ENCODE measurements at places on chromosomes 12 and 14.

DNA sequence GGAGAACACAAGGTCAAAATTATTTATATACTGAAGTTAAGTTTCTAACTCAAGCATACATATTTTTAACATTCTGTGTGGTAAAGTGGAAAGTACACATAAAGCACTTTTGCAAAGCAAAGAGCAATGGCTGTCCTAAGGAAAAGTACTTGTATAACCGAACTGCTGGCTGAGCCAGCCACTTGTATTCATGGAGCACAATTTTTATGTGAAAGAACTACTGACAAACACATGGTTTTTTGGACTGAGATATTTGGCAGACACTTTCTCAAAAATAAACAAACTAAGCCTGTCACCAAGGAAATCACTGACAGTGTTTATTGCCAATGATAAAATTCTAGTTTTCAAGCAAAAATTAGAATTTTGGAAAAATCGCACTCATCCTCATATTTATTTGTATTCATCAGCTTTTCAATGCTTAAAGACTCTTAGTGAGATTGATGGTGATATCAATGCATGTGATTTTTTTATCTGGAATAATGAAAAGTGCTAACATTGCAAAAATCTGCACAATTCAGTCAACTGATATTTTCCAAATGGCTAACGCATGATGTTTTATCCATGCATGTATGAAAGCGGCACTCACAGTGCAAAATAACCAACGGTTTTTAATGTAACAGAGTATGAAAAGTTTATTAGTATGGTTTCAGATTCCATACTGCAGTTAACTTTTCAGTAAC, 125.3 kb downstream of the IPO8 start:
- DNase-seq: no peak

DNA sequence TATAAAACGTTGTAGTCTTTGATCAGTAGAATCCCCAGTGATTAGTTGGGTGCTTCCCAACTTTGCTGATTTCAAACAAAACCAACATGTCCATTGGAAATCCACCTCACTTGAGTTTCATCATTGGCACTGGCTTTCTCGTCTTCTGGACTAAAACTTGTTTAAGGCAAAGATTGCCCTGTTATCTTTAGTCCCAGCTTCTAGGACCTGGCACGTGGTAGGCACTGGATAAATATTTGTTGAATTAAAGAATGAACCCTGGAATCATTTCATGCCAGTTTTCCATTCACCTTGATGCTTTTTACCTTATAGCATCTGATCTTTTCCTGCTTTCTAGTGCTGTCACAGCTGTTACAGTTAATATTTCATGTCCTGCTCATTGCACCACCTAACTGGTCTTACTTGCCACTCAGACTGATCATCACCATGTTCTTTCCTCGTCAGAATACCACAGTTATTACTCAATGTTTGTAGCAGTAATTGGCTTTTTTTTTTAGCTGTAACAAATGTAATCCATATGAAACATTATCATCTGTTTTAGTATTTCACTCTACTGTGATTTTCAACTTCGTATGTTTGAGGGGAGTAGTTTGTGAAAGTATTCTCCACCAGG, 7.3 kb upstream of the C12orf50 start:
- DNase-seq: peak; percentile 64

DNA sequence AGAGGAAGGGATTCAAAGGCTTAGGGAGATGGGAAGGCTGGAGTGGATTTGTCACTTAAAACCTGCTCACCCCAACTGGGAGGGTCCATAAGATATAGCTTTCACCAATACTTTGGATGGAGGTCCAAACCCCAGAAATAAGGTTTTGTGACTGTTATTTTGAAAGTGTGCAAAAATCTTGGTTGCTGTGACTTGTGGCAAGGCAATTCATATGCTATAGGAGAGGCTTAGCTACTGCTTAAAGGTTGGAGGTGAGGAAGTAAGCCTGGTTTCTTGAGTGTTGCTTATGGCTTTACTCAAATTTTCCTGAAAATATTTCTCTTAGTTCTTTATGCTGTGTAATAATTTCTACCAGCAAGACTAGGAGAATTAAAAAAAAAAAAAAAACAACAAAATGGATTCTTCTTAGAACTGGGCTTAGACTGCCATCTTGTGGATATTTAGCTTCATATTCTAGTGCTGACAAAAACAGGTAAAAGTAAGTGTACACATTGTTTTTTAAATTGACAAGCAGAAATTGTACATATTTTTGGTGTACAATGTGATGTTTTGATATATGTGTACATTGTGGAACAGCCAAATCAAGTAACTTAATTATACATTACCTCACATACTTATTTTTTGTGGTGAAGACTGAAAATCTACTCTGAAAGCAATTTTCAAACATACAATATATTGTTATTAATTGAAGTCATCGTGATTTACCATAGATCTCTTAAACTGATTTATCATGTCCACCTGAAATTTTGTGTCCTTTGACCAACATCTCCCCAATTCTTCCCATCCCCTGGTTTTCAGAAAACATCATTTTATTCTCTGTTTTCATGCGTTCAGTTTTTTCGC, 23.0 kb downstream of the PDE6H start:
- DNase-seq: peak; percentile 60

GRCh38 chr12:11564984-11565651, 84.4 kb upstream of the ETV6 start:
- DNase-seq: no peak

GRCh38 chr14:98293576-98293975, 978.4 kb downstream of the BCL11B start:
- DNase-seq: peak; percentile 22

DNA sequence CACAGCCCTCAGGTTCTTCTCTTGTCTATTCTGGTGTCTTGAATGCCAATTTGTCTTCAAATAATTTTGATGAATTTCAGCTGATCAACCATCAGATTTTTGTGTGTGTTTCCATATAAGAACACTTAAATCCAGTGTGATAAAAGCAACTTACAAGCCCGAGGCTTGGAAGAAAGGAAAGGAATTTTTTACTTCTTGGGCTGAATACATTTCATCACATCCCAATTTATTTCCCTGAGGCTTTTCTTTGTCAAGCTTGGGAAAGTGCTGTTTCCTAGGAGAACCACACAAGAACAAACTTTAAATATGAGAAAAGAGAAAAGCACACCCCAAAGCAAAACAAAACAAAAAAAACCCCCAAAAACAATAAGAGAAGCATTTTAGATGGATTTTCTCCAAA, 26.6 kb downstream of the GPRC5D start:
- DNase-seq: no peak

GRCh38 chr12:170371-171225, 43.4 kb downstream of the SLC6A12 start:
- no peak for DNase-seq

DNA sequence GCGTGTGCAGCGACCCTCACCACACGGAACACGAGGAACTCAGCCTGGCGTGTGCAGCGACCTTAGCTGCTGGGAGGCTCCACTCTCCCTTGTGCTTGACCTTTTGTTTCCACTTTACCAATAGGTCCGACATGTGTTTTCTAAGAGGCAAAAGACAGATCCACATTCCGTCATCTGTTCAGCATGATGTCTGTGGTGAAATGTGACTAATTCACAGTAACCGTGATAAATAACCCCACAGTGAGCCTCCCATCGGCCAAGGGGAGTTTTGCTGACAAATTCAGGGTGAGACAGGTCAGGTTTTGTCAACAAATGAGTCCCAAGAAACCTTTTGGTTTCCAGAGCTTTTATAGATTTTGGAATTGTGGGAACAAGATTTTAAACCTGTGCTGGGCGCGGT, 55.9 kb downstream of the MOK start:
- DNase-seq: peak; percentile 22
